CD4-positive, alpha-beta T cell treated with Interleukin-2 at 100 ng/mL for 4 hours (primary cell): ENCODE measurements at places on chromosomes 2 and 18.

DNA sequence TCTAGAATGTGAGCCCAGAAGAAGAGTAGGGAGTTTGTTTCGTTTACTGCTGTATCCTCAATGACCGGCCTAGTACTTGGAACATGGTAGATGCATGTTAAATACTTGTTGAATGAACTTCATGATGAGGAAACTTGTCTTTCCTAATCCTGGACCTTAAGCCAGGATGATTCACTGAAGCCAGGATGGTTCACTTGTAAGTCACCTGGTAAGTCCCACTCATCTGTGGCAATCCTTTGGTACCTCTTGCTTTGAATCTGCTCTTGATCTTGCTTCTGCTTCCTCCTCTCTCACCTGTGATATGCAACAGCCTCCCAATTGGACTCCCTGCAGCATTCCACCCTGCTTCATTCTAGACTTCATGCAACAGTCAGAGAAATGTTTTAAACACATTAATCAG lies 43.6 kb downstream of the QPCT start:
- no peak for DNase-seq

- DNase-seq = no peak
Measured at GRCh38 chr18:26556573-26556972, 8.2 kb upstream of the KCTD1 start.

- DNase-seq = no peak
Measured at GRCh38 chr2:174785481-174785880, 21.2 kb upstream of the CHRNA1 start.

DNA sequence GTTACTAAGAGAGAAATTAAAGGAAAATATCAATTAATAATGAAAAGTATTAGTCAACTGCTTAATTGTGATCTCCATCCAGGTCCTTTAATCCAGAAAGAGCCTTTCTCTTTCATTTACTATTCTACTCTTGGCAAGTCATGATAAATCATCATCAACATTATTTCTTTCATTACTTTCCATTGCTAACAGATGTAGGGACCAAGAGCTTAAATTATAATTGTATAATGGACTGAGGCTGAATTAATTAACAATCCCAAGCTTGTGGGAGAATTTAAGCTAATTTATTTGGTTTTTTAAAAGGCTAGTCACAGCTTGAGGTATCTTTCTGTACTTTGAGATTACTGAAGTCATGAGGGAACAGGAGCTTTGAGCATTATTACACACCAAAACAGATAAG lies 223.9 kb downstream of the ERBB4 start:
- no peak for DNase-seq

- no peak for DNase-seq
Measured at GRCh38 chr2:14759082-14759481, 126.6 kb downstream of the LRATD1 start.

DNA sequence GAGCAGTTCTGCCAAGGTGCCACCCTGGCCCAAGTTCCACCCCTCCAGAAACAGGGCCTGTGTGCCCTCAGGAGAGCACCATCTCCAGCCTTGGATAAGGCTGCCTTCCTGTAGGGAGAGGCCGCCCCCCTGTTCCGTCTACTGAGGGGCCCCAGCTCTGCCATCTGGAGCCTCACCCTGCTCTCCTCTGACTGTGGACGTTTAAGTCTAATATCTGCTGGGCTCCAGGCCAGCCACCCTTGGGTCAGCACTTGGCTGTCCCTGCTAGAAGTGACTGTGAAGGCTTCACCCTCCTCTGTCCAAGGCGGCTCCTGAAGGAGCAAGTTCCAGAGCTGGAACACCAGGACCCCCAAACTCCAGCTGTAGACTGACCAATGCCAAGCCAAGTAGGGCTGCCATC lies 26.3 kb downstream of the RHOB start:
- DNase-seq = no peak

DNA sequence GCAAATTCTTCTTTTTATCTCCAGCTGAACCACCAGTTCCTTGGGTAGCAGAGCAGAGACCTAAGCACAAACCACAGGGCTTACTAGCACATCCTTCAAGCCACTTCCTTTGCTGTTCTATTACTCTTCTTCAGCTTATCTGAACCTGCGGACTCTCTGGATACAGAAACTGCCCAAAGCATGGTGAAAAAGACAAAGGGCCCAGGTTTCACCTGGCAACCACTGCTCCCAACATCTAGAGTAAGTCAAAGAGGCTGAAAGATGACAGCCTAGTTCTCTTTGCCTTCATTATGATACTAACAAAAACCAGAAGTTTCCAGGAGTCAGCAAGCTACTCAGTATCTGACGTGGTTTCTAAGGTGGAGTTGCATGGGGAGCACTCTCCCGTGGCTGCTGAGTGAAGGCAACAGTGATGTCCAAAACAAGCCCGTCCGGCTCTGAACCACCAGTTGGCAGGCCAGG lies 43.4 kb downstream of the KANSL3 start:
- DNase-seq = peak; percentile 34

GRCh38 chr2:25587361-25587760 lies 86.0 kb downstream of the DTNB start:
- DNase-seq = no peak

GRCh38 chr2:231321556-231322334 lies 73.8 kb upstream of the B3GNT7 start:
- peak; percentile 11 for DNase-seq

DNA sequence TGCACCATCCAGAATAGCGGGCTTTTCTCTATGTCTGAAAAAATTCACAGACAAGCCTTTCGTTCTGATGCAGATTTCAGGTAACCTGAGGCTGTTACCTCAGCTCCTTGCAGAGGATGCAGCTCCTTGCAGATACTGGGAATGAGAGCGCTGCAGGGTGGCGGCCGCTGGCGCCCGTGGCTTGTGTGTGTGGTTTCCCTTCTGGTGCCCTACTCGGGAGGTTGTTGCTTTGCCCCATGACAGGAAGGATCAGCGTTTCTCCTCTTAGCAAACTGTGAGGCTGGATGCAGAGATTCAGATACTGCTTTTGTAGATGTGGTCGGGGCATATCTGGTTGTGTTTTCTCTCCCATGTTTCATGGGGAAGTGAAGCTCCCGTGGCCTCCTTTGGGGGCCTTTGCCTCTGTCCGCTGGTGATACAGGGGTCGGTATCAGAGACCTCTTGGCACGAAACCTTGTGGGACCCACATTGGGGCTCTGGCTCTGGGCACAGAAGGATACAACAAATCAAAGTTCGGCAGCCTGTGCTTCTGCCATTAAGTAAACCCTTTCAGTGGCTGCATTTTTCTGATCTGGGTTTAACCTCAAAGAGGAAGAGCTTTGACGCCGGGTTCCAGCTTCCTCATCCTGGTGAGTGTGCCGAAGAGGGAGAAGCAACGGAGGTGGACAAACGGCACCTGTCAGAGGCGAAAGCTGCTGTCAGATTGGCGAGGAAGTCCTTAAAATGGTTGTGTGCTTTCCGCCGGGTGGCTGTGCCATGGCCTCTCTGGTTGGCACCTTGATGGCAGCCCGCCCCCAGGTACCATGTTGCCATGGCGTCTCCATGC lies 127.8 kb downstream of the MBP start:
- no peak for DNase-seq

DNA sequence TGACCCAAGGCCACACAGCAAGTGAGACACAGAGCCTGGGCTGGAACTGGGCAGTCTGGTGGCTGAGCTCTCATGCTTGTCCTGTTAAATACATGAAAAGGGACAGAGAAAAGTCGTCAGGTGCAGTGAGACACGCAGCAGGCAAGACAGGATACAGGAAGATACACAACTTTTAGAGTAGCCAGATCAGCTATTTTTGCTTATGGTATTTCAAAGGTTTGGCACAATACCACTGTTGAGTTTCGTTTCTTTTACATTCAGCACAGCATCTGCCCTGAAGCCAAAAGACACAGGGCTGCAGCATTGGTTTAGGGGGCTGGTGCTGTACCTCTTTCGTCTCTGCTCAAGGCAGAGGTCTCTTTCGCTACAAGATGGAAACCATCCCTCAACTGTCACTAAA lies 14.0 kb downstream of the FHL2 start:
- DNase-seq = no peak

DNA sequence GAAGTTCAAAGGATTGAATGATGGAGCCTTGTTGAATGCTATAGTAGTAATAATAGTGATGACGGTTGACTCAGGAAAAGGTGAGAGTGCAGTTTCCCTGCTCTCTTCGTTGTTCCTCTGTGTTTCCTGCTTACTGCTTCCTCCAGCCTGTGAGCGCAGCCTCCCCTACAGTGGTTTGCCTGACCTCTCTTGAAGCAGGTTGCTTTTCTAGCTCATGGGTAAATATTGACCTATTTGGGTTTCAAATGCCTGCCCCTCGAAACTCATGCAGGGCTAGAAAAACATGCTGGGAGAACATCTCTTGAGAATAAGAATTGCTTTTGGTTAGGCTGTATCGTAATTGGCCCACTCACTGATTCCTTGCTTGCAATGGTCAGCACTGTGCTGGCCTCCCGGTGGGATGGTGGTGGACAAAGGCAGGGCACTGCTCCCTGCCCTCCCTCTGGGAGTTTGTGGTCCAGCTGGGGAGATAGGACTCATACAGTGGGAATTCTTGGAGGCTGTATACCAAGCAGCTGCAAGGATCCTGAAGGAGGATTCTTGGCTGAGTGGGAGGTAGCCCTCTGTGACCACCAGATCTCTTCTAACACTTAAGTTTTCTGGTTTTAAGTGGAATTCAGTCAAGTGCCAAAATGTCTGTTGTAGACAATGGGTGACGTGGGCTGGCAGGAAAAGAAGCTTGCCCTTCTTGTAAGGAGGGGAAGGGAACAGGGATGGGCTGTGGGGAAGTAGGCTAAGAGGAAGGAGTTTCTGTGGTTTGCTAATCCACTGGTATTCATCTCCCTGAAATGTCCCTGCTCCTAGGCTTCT lies 5.4 kb upstream of the RNF181 start:
- no peak for DNase-seq

GRCh38 chr2:172251231-172251630 lies 148.5 kb upstream of the DLX2 start:
- no peak for DNase-seq

GRCh38 chr2:45533771-45534170 lies 77.3 kb downstream of the SRBD1 start:
- DNase-seq = no peak

DNA sequence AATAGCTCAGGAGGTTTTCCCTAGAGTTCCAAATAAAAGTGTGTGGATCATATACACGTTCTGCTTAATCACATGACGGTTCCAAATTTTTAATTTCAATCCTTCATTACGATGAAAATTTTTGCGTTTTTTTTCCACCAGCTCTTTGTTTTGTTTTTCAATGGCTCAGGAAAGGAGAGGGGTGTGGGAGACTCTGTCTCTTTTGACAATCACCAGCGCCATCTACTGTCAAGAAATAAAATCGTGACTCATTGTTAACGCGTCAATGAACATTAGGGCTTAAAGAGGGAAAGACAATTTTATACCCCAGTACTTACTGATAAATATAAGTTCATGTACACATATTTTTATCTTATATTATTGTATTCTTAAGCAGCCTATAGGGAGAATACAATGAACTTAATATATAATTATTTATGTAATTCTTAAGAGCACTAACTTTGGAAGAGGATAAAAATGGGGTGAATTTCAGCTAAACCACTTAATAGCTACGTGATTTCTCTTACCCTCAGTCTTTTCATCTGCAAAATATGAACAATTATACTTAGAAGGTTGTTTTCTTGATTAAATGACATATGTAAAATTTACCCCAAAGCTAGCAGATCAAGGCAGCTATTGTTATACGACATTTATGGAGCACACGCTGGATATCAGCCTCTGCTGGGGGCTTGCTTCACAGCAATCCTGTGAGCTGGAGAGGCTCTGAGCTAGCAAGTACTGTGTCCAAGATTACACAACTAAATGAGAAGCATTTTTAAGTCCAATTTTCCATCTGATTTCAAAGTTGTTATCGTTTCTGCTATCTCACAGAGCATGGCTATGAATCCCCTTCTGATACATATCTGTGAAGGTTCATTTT lies 47.4 kb upstream of the RMDN2 start:
- DNase-seq = peak; percentile 77

DNA sequence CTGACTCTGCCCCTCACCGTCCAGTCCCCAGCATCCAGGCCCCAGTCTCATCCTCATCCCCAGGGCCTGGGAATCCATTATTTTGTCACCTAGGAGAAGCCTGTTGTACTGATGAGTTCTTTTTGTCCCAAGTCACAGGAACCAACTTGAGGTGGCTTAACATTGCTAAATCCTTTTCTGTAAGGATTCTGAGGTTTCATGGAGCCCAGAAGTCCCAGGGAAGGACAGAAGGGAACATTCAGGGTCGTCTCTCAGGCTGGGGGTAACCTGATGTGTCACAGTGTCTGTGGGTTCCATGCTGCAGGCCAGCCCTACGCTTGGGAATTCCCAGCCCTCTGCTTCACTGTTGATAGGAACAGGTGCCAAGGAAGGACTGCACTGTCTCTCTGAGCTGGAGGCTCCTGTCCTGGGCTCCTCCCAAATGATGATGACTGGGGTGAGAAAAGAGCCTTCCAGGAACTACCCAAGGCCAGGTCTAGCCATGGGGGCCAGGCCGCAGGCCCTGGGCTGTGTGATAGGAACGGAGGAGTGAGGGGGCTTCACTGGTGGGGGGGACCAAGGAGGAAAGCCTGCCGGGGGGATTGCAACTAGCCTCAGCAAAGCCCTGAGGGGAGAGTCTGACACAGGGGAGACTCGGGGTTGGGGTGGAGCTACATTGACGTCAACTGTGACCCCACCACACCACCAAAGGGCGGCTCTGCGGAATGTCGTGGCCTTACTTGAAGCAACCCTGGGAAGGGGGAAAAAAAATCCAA lies 145.7 kb downstream of the SMAD7 start:
- DNase-seq = no peak

- DNase-seq = no peak
Measured at GRCh38 chr2:85584857-85585780, 888 bp downstream of the VAMP5 start.

DNA sequence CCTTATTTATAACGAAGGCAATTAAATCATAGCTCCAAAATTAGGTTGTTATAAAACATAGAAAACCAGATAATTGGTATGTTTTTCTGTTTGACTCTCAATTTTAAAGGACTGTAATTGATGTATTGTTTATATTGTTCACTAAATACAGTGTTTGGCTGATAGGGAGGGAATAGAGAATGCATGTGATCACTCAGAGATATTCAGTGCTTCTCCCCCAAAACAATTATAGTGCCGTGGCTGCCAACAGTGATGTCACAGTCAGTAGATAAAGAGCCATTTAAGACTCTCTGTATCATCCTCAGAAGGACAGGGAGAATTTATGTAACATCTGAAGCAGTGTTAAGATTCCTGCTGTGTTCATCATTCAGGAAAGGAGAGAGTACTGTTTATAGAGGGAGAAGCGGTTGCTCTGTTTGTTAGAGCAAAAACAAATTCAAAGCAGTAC lies 69.6 kb downstream of the PHLPP1 start:
- no peak for DNase-seq

GRCh38 chr2:183665425-183665824 lies 541.2 kb downstream of the NUP35 start:
- DNase-seq = no peak

GRCh38 chr2:46296216-46296839 lies 879 bp upstream of the EPAS1 start:
- no peak for DNase-seq

DNA sequence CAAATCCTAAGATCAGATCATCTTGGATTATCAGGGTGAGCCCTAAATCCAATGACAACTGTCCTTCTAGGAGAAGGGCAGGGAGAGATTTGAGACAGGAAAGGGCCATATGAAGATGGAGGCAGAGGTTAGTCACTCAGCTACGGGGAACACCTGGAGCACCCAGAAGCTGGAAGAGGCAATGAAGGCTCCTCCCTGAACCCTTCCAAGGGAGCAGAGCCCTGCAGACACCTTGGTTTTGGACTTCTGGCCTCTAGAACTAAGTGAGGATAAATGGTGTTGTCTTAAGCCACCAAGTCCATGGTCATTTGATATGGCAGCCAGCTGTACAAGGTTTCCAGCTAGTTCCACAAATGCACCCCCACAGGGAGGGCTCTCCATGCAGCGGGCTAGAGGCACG lies 6.9 kb upstream of the PTPN2 start:
- no peak for DNase-seq

GRCh38 chr2:178834086-178834485 lies 26.9 kb upstream of the TTN start:
- no peak for DNase-seq
